ENCODE measurements at places on chromosomes 4 and X.
A peak's percentile ranks its signal among the peaks of the same experiment; 100 is the strongest.

GRCh38 chrX:103540145-103540544 is 20.9 kb upstream of the RAB40A start:
- DNase-seq: no peak

GRCh38 chr4:173502282-173502681 is 27.7 kb downstream of the HAND2 start:
- DNase-seq: no peak

- no peak for DNase-seq
These were observed 20.9 kb downstream of the INTS6L start for GRCh38 chrX:135541351-135541750.

- DNase-seq: no peak
These were observed 965.4 kb upstream of the GRIA3 start for GRCh38 chrX:122218666-122219065.

DNA sequence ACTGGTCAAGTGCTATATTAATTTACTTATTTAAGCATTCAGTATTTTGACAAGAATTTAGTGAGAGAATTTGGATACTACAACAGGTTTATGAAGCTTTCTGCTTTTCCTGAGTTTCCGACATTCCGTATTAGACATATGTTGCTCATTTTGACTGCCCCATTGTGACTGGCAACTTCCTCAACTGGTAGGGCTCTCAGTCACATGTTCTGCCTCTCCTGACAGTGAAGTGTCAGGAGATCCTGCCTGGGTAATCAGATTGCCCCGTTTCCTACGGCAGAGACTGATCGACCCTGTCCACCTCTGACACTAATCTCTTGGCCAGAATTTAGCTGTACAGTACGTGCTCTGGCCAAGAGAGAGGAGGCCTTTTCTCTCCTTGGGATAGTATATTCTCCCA is 49.5 kb downstream of the CLNK start:
- DNase-seq: no peak

- peak; percentile 12 for DNase-seq
These were observed at the start of gene HSD17B10 for GRCh38 chrX:53433651-53434639. HSD17B10 (minus strand) TSS chrX:53434370; CDS start chrX:53434345, 25 bp downstream.

DNA sequence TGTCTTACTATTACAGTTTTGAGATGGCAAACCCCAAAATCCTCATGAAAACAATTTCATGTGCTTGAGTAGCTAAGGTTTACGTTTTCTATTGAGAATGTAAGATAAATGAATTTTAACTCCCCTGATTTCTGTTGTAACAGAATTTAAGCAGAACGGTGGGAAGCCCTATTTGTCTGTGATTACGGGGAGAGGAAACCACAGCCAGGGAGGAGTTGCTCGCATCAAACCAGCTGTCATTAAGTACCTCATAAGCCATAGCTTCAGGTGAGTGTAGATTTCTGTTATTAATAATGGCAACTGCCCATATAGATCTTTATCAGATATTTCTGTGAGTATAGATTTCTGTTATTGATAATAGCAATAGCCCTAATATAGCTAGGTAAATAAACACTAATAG is 44.2 kb upstream of the RHOH start:
- DNase-seq: no peak

GRCh38 chr4:8514391-8514790 is 65.8 kb upstream of the GPR78 start:
- DNase-seq: no peak

DNA sequence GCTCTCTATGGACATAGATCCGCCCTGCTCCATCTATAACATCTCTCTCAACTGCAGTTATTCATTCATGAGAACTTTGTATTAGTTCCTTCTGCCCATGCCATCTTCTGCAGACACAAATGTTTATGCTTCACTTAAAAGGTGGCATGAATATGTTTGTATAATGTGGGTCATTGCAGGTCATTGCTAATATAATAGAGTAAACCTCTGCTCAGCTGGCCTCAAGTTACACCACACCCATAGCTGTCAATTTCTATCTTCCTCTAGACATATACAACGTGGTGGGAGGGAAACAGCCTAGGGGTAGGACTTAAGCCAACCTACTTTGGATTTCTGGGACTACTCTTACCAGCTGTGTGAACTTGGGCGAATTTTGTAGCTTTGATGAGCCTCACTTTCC is 129.8 kb downstream of the ATXN3L start:
- DNase-seq: no peak

DNA sequence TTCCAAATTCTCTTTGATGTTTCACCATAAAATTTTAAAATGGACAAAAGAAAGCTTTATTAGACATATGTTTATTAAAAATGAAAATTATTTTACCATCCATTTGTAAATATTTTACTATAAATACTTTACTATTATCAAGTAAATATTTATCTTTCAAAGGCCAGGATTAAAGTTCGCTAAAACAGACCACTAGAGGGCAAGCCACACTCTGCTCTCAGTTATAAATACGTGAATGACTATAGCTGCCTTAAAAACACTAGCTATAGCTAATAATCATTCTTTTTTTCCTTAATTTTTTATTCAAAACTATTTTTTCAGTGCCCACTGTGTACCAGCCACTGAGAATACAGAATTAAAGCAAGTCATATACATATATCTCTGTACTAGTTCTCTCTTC is 38.6 kb downstream of the UNC5C start:
- DNase-seq: peak; percentile 4

DNA sequence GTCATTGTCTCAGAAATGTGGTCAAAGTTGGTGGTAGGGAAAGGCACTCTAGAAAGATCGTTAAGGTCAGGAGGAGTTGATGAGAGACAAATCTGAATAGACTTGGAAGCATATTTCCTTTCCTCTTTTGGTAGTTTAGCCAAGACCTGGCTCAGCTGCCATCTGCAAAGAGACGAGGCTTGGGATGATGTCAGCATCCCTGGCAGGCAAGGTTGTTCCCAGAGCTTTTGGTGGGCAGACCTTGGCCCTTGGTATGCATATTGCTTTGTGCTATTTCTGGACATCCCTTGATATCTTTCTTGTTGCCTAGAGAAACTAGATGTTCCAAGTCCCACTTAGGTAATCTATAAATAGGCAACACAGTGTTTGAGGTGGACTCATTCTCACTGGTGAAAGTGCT is 82.4 kb upstream of the NAF1 start:
- no peak for DNase-seq

DNA sequence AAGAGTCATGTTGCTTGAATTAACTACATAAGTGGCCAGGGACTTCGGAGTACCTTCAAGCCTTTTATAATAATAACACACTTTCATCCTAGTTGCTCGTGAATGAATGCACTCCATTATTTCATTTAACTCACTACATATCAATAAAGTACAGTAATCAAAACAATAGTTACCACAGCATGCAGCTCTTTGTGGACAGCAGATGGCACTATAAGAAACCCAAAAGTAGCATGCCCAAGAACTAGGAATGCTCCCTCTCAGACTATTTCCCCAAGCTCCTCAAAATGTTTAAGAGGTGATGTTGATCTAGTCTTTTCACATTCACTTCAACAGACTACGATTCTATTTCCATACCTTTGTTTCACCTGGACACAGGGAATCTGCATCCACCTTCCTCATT is 500.8 kb upstream of the DIAPH2 start:
- DNase-seq: no peak

GRCh38 chr4:17068891-17069290 is 170.4 kb upstream of the LDB2 start:
- DNase-seq: no peak

DNA sequence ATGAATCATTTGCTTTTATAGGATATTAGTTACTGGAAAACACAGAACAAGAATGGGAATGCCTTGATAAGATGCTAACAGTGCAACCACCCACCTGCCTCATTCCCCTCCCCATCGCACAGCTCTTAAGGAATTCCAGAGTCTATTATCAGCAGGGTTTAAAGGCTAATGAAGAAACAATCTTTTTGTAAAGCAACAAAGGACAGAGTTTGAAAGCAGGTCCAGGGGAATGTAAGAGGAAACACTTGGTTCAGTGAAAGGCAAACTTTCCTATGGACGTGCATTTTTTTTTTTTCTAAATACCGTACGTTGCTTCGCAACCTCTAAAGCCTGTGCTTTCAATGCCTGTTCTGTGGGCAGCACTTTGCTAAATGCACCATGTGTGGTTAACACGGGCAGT is 92.5 kb downstream of the GPR50 start:
- DNase-seq: no peak

GRCh38 chrX:16836371-16836770 is 33.8 kb downstream of the RBBP7 start:
- no peak for DNase-seq

GRCh38 chrX:151776181-151776731 is 41.7 kb downstream of the CNGA2 start:
- DNase-seq: no peak

DNA sequence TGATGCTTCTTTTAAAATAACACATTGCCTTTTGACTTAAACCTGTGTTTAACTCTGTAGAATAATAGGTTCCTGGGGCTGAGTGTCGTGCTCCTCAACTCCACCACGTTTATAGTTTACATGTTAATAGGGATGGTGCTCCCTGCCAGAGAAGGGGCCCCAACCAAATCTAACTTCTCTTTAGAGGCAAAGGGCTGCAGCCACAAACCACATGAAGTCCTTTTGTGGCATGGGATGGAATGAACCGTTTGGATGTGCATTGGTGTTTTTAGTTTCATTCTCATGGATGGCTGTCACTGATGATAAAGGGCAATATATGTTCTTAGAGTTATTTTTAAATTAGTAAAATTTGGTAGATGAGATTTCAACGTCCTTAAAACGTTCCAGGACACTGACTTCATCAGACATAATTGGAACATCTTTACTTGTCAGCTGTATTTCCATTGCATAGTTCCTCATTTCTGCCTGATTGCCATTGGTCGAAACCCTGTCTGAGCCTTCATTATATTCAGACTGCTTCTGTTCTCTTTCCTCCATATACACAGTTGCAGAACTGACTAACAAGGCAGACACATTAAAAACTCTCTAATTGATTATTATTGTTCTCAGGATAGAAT is 60.4 kb upstream of the HPF1 start:
- no peak for DNase-seq

All from NCI-H1417 treated with DMSO at 0.1 percent for 48 hours (cell line).